ENCODE measurements at places on chromosomes 11 and 22.

- no peak for DNase-seq
These were observed 1.6 kb downstream of the CRACR2B start for GRCh38 chr11:829176-829846.

GRCh38 chr11:10875430-10876021, 17.7 kb upstream of the ZBED5 start:
- no peak for DNase-seq

DNA sequence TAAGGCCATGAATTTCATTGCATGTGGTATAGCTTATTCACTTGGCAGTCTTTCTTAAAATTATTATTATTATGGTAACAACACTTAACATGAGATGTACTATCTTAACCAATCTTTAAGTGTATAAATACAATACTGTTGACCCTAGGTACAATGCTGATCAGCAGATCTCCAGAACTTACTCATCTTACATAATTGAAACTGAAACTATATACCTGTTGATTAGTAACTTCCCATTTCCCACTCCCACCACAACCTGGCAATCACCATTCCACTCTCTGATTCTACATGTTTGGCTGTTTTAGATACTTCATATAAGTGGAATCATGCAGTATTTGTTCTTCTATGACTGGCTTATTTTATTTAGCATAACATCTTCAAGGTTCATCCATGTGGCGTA, 150.2 kb upstream of the POU2AF2 start:
- no peak for DNase-seq

DNA sequence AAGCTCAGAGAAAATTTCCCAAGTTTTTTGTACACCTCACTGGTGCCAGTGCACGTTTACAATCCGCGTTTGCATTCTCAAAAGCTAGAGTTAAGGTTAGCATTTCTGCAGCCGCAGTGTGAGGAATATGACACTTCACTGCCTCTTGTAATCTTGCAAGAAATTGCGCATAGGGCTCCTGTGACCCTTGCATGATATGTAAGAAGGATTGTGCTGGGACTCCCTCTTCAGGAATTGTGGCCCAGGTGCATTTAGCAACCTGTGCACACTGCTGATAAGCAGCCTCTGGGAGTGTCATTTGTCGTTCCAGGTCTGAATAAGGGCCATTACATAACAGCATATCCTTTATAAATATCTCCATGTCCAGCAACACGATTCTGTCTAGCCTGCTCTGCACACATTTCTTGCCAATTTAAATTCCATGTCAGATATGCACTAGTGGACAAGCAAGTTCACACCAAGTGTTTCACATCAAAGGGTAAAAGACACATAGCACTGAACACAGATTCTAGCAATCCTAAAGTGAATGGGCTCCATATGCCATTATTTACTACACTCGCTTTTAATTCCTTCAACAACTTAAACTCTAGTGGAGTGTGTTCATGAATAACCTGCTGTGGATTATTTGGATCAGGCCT, 69.2 kb upstream of the INCENP start:
- peak; percentile 37 for DNase-seq

DNA sequence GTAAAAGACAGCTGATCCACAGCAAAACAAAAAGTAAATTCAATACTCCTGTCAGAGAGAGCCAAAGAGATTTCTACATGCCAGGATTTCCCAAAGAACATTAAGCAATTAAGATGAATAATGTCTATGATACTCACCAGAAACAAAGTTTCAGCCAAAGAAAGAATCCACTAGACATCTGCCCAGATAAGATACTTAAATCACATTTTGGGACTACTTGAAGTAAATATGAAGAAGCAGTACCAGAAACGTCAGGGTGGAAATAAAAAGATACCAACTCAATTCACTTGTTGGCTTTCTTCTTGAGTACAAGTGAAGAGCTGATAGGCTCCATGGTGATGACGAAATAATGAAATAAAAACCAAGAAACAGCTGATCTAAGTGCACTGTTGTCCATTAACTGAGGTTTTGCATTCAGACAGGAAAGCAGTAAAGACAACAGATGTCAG, 31.6 kb upstream of the ARHGAP32 start:
- DNase-seq = peak; percentile 24

- DNase-seq = no peak
These were observed 38.3 kb downstream of the PC start for GRCh38 chr11:66919923-66920322.

GRCh38 chr11:11029027-11029426, 171.2 kb upstream of the ZBED5 start:
- DNase-seq = no peak

DNA sequence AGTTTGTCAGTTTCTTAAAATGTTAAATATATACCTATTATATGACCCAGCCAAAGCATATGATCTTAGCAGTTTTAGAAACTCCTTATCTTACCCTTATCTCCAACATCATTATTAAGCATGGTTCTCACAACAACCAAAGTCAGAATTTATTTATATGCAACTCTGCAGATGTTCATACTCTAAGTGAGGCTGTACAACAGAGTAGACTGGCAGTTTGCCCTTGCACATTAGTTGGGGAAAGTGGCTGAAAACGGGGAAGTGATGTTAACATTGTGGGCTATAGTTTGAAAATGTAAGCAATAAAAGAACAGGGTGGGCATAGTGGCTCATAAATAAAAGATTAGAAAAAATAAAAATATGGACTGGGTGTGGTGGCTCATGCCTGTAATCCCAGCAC, 49.7 kb downstream of the ATG16L2 start:
- DNase-seq = no peak

- DNase-seq = no peak
These were observed 16.1 kb upstream of the TMEM123 start for GRCh38 chr11:102468616-102469195.

- no peak for DNase-seq
These were observed 186.1 kb downstream of the SOX6 start for GRCh38 chr11:16169956-16170847.

DNA sequence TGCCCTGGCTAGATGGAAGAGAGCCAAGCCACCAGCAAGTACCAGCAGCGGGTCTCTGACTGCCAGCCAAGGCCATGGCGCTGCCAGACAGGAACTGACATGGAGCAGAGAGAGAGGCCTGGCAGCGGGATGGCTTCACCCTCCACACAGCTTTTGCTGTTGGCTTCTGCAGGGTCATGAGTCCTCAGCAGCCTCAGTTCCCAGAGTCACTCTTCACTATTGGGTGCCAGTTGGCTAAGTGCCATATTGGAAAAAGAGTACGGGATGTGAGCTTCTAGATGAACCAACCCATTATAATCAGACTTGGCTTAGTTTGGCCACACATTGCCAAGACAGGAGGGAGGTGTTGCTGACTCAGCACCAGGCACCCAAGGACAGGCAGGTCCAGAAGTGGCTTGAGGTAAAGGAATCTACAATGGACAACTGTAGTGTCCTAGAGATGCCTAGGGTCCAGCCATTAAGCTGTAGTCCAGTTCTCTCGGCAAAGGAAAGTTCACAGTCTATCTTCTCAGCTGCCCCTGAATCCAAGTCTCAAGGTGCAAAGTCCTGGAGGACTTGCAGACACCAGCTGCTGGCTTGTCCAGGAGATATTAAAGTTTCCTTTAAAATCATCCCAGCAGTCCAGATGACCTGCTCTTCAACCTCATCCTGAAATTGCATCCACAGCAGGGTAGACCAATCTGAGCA, 40.7 kb upstream of the POU2AF1 start:
- no peak for DNase-seq

GRCh38 chr11:19890308-19890707, 177.7 kb downstream of the NAV2 start:
- DNase-seq = no peak

DNA sequence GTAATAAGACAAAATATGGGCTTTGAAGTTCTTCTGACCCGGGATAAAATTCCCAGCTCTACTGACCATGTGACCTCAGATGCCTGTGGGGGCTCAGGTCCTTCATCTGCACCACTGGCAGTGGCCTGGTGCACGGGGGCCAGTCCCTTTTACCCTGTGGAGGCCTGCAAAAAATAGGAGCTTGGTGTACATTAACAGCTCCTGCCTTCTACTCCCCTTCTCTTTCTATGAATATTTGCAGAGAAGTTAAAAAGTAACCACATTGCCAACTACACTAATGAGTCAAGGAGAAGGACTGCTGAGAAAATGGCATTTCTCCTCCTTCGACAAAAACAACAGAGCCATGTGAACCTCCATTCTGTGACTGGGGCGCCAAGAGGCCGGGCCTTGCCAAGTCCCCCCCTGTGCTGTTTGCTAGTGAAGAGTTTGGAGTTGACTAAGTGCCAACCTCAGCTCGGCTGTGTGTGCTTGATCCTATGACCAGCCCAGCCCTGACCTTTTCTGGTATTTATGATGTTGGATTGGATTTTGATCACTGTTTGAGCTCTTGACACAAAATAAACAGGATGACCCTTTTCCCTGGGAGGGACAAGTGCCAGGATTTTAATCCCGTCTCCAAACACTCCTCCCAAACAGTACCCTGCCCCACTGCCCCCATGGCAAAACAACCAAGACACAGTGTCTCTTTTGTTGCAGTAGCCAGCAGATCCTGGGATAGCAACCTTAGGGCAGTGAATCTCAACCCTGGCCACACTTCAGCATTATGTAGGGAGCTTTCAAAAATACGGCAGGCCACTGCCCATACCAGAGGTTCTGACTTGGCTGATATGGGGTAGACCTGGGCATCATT, 380.1 kb downstream of the LARGE1 start:
- DNase-seq = no peak

DNA sequence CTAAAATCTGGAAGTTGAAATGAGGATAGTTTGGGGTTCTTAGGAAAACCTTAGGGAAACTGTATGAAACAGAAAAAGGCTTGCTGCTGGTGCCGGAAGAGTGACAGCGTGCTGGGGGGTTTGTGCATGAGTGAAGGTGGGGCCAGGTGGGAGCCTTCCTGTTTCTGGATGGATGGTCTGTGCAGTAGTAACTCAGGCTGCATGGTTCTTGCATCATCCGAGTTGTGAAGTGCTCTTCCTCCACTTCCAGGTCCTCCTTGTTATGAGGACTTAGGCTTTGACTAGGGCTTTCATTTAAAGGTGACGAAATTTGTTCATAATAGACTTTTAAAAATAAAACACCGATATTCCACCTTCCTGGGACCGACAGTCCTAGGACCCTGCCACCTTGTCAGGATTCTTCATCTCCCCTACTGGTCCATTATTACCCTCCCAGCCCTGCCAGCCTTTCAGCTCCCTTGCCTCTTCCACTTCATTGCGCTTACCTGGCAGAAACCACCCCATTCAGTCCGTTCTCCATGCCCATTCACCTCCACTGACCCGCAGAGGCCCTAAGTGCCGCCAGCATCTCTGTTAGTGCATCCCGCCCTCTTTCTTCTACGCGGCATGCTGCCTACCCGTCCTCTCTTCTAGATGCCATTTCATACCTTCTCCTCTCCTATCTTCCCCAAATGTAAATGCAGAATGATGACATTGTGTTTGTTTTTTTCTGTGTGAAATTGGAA, 47.3 kb downstream of the PPFIA1 start:
- no peak for DNase-seq

- no peak for DNase-seq
These were observed 663.8 kb upstream of the API5 start for GRCh38 chr11:42647993-42648392.

- no peak for DNase-seq
These were observed 157.7 kb downstream of the DBX1 start for GRCh38 chr11:20002312-20003216.

DNA sequence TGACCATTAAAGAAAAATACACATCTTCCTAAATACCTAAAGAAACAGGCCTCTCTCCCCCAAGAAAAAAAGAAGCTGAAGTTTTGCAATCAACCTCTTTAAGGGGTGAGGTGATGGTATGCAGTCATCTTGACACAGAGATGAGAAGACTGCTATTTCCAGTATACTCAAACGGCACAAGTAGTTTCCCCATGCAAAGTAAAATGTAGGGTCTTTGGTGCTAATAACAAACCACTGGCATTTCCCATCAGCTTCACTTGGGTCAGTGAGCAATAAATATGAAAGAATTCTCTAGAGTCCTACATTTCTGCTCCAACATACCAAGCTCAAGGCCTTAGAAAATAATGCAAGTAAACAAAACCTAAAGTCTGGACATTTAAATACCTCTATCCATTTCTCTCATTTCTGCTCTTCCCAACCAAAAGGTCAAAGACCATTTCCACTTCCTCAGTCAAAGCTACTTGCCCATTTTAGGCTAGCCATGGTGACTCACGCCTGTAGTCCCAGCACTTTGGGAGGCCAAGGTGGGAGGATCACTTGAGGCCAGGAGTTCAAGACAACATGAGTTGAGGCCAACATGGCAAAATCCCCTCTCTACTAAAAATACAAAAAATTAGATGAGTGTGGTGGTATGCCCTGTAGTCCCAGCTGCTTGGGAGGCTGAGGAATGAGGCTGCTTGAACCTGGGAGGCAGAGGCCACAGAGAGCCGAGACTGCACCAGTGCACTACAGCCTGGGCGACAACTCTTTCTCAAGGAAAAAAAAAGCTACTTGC, 39.5 kb upstream of the CHRNA10 start:
- DNase-seq = no peak

DNA sequence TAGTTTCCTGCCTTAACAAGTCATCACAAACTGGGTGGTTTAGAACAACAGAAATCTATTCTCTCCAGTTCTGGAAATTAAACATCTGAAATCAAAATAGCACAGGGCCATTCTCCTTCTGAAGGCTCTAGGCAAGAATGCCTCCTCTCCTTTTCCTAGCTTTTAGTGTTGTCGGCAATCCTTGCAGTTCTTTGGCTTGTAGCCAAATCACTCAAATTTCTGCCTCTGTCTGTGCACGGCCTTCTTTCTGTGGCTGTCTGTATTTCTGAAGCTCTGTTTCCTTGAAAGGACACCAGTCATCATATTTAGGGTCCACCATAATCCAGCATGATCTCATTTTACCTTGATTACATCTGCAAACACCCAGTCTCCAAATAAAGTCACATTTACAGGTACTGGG, 795.5 kb downstream of the METTL15 start:
- DNase-seq = no peak
